ENCODE measurements at places on chromosomes 5 and 9.
A peak's percentile ranks its signal among the peaks of the same experiment; 100 is the strongest.

- DNase-seq: no peak
Observed at GRCh38 chr5:90071066-90071465, 338.5 kb downstream of the CETN3 start.

DNA sequence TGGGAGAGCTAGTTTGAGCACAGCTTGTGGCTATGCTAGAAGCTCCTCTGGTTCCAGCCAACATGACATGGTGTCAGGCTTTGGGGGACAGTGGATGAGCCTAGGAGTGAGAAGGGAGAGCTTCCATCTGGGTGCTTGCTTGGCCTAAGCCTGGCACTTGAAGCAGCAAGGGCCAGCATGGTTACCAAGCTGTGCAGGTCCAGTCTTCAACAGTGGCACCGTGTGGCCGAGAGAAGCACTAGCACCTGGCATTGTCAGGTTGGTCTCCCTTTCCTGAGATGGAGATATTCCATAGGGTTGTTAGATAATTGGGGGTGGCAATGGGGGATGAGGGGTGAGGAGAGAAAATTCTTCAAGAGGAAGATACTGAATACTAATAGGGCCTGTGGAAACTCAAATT lies 261.9 kb downstream of the PBX3 start:
- DNase-seq: no peak

GRCh38 chr9:131624636-131625507 lies 79.5 kb downstream of the PRRT1B start:
- DNase-seq: no peak

- no peak for DNase-seq
Observed at GRCh38 chr9:135788576-135789300, 86.8 kb downstream of the KCNT1 start.

DNA sequence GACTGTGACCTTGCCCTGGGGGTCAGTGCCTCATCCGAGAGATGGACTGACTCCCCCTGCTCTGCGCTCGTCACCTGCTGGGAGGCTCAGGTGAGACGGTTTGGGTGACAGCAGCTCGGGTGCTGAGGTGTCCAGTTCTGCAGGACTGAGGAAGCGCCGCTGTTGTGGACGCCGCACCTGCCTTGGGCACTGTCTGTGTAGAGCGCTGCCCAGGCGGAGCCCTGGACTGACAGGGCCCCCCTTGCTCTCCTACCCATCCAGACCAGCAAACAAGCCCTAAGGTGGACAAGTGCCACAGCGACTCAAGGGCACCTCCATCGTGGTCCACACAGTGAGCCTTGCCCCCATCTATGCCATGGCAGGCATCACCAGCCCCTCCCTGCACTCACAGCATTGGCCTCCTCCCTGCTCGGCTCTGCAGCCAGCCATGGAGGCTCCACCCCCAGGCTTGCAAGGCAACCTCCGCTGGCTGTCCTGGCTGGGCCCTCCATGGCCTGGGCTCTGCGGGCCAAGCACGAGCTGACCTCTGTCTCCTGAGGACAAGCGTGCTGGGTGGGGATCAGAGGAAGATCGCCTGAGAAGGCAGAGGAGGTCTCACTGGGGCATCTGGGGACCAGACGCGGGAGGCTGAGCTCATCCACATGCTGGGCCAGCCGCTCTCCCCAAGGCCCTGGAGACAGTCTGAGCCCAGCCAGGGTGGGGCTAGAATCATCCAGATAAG lies 87.1 kb upstream of the COL5A1 start:
- DNase-seq: no peak

- no peak for DNase-seq
Observed at GRCh38 chr9:107983181-107983603, 493.6 kb upstream of the KLF4 start.

DNA sequence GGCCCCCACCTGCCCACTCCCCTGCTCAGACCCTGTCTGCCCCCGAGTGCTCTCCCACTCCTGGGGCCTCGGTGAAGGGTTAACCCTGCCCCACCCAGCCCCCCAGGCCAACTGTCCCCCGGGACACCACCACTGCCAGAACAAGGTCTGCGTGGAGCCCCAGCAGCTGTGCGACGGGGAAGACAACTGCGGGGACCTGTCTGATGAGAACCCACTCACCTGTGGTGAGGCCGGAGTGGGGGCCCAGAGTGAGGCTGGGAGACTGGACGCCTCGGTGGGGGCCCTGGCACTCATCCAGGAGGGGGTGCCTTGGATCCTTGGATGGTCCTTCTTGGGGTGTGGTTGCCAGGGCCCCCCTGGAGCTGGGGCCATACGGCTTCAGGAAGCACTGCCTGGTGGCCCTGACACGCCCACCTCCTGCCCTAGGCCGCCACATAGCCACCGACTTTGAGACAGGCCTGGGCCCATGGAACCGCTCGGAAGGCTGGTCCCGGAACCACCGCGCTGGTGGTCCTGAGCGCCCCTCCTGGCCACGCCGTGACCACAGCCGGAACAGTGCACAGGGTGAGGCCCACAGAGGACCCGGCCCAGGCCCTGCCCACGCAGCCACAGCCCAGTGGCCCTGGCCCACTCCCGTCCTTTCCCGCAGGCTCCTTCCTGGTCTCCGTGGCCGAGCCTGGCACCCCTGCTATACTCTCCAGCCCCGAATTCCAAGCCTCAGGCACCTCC lies 2.1 kb downstream of the MAMDC4 start:
- no peak for DNase-seq

DNA sequence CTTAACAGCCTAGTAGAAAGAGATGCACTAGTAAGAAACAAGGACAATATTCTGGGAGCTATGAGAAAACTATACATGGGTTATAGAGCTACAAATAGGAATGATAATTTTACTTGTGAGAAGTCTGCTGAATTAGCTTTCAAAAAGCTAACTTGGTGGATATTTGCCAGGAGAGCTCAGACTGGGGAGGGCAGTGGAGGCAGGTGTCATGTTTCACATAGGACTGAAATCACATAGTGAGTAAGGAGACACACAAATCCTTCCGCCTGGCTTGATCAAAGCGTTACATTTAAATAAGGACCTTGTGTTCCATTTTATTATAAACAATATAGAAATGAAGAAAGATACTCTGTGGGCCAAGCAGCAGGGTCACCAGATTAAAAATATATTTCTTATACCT lies 235.0 kb downstream of the ISL1 start:
- no peak for DNase-seq

DNA sequence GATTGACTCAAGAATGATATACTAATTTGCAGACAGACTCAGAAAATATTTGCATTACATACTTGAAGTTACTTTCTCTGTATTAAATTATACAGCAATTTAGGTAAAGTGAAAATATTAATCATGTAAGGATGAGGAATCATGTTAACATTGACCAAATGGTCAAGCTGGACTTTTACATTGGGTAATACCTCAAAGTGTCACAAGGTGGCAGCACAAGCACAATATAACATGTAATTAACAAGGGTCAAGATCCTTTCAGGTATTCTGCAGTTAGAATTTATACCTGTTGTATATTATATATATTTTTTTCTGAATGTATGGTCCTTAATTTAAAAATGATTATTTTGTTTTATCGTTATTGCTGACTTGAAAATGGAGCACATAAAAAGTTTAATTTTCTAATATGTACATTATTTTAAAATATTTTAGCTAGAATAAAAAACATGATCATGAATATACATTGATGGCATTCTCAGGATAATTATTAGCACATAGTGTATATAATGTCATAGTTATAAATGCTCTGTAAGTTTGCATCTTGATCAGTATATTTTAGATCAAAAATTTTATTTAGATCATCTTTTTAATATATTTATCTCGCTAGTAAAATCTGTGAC lies 8.6 kb downstream of the HAPLN1 start:
- DNase-seq: no peak

DNA sequence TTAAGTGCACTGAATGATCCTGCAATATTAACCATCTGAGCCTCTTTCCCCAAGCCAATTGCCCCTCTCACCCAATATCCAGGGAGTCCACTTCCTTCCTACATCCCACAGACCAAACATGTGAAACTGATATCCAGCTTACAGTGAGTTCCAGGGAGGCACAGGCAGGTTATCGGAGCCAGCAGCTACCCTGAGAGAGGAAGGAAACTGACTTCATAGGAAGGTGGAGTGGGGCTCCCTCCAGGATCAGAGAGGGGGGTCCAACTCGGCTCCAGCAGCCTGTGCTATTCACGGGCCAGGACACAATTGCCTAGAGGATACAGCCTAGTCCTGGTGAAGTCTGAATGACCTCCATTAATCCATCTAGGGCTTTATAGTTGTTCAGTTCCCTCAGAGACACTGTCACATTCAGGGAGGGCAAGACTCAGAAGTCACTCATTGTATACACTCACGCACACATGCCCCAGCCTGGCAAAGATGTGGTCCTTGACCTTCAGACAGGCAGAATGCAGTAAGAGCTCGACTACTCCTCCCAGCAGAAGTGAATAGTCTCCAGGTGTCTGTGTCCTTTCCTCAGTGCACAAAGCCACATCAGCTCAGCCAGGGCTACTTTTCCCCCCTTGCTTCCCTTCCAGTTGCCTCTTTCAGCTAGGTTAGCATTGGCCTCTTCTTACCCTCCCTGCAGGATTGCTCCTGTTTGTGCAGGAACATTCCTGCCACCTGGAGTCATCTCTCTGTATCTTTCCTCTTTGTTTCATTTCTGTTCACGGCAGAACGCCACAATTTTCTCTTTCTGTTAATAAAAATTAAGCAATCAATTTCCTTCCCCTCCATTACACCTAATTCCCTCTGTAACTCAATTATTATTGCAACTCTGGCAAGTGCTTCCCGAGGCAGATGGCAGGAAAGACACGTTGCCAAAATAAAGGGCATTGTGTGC lies 501.7 kb downstream of the ARHGEF28 start:
- DNase-seq: no peak

DNA sequence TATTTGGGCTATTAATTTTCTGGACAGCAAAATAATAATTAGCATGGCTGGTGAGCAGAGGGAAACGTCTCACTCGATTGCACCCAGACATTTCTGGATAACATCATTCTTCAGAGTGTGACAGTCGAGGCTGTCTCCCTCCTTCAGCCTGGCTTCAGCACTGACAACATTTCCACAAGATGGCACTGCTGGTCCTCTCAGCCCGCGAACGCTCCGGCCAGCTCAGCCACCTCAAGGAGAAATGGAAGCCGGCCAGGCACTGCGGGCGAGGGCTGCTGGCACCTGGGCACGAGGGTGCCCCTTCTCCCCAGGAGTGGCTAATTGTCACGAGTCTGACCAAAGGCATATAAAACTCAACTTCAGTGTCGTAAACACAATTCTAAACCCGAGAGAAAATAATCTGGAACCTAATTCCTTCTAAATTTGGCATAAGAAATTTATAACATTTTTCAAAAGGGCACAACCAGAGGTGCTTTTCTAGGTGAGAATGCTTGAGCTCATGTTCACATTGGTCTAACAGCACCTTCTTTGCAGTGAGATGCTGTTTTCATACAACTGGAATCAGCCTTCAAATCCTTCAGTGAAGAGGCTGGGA lies 65.9 kb downstream of the DAP start:
- peak; percentile 44 for DNase-seq

DNA sequence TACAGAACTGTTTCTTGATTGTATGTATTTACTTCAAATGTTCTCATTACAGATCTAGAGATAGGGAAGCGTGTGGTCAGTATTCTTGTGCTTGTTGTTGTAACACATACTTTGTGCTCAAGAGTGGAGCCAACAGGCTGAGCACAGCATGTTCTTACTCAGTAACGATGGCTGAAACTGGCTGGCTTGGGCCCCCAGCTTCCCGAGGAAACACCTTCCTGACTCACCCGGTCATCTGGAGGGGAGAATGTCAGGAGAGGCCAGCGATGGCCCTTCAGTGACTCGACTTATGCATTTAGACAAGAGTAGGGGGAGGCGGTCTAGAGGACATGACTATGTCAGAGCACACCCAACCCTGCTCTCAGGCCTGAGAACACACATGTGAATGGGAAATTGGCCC lies 25.6 kb downstream of the ZNF474 start:
- DNase-seq: no peak

DNA sequence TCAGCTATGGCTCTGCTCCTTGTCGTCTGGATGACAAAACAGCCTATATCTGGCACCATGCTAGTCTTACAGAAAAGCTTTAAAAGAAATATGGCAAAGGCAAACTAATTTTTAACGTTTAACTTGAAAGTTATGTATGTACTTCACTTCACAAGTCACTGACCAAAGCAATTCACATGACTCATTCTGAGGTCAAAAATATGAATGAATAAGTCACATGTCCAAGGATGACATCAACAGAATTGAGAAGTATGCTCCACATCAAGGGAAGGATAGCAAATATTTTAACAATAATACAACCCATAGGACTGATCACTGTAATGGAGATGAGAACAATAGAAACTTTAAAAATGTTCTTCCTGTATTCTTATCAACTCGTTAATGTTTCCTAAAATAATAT lies 1072.6 kb upstream of the NUDT12 start:
- no peak for DNase-seq

- no peak for DNase-seq
Observed at GRCh38 chr9:84935528-84936117, 266.1 kb downstream of the NTRK2 start.

- peak; percentile 12 for DNase-seq
Observed at GRCh38 chr9:3137347-3137695, 293.4 kb upstream of the PUM3 start.

- peak; percentile 6 for DNase-seq
Observed at GRCh38 chr5:90473396-90474234, 956 bp downstream of the MBLAC2 start.

GRCh38 chr5:5156471-5157082 lies 16.4 kb downstream of the ADAMTS16 start:
- DNase-seq: peak; percentile 11

DNA sequence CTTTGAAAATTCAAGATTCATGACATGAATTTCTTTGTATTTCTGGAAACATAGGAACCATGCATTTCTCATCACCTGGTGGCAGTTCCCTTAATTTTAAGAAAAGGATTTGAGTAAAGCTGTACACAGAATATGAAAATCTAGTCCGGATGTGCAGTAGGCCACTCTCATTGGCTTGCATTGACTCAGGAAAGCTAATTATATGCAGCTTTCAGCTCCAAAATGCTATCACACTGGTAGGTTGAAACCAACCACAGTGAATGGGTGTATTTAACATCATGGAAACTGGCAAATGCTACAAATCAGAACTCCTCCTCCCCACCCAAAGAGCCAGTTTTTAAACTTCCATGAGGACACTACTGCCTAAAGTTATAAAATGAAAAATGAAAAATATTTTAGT lies 161.6 kb upstream of the FBXL17 start:
- no peak for DNase-seq

GRCh38 chr5:154860123-154860522 lies 1.7 kb downstream of the CNOT8 start:
- DNase-seq: no peak

DNA sequence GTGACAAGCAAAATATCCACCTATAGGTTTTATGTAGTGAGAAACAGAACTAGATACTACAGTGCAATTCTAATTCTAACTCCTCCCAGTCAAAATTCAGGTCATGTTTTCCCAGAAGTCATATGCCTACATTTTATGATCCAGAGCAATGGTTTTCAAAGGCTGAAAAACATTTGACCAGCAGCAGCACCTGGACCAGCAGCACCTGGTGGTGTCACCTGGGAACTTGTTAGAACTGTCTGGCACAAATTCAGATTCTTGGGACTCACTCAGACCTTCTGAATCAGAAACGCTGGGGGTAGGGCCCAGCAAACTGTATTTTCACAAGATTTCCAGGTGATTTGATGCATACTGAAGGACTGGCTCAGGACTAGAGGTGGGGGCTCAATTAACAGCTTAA lies 367.7 kb upstream of the RFX3 start:
- no peak for DNase-seq

- DNase-seq: no peak
Observed at GRCh38 chr5:91742550-91742949, 359.4 kb upstream of the ARRDC3 start.

GRCh38 chr5:175223291-175223690 lies 220.7 kb downstream of the DRD1 start:
- peak; percentile 21 for DNase-seq

All from NCI-H524 treated with DMSO at 0.1 percent for 48 hours (cell line).